ENCODE measurements at places on chromosomes 5 and 9. TPM values are rescaled to one million over a fixed set of nuclear protein-coding genes. Genes with fewer than 3 reads are reported as not detected.

DNA sequence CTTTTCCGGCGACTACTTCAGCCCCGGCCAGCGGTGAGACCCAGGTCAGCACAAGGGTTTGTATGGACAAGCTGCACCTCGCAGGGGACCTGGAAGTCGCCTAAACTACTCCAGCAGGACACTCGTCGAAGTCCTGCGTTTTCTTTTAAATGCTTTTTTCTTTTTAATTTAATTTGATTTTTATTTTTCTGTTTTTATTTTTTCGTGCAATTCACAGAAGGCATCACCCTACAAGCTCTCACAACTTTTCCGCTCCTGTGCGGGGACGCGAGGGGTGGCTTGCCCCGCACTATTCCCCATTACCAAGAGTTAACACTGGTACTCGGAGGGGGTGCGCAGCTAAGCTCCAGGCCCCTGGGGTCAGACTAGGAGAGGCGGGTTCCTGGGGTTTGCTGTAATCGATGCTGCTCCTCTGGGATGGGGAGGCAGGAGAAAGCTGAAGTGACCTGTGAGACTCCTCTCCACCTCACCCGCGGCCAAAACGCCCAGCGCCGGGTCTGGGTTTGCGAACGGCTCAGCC is 1.3 kb downstream of the EDIL3 start:
- H3K27me3 ChIP-seq = peaks cover 38% of the 10 kb centered on the region
- no peaks in the 10 kb centered on the region for H3K36me3 ChIP-seq
- DNase-seq = no peak
- peak overlapping the region; percentile 53 for H3K4me3 ChIP-seq
- H3K4me1 ChIP-seq = peaks cover 26% of the 10 kb centered on the region
- H3K27ac ChIP-seq = no peak overlapping the region

- DNase-seq = no peak
- no peaks in the 10 kb centered on the region for H3K36me3 ChIP-seq
- H3K27ac ChIP-seq = no peak overlapping the region
- no peaks in the 10 kb centered on the region for H3K27me3 ChIP-seq
- peaks cover 8% of the 10 kb centered on the region for H3K4me1 ChIP-seq
- no peak overlapping the region for H3K4me3 ChIP-seq
Measured at GRCh38 chr9:13436591-13436990, 157.1 kb upstream of the MPDZ start.

DNA sequence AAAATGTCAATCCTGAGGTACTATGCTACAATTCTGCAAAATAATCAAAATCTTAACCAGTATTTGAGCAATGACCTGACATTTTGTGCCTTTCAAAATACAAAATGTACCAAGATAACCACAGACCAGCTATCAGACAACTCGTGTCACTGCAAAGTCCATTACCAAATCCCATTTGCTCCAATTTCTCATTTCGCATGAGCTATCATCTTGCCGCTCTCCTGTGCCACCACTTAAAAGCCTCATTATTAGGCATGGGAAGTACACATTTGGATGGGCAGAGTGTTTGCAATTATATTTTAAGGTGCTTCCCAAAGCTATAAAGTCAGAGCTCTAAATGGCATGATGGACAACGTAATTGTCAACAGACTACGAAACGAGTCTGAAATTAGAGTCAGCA is 205.2 kb downstream of the AGTPBP1 start:
- no peaks in the 10 kb centered on the region for H3K36me3 ChIP-seq
- H3K4me3 ChIP-seq = no peak overlapping the region

DNA sequence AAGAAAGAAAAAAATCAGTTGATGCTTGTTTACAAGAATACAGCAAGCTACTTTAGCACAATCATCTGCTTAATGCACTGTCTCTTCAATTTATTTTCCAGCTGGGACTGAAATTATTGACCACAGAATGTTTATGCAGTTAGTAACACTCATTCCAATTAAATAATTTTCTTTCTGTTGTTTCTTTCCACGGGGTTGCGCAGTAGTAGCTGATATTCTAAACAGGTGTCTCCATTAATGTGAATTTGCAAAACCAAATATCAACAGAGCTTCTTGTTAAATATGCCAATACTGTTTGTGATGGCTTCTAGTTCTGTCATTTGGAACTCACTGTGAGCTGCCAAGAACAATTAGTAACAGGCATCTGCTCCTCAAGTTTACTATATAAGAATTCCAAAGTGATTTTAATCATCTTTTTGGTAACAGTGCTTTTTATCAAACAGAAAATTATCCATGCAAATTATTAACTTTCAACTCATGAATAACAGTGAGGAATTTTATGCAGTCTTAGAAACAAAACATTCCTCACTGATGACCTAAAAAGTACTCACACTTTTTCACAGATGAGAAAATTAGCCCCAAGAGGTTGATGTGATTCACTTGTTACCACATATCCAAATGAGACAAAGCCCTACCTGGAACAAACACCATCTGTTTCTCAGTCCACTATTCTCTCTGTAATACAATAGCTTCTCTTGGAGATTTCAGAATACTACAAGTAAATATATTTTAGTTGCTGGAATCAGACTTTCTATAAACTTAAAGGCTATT is 567.6 kb upstream of the RGMB start:
- H3K27me3 ChIP-seq = no peaks in the 10 kb centered on the region
- H3K27ac ChIP-seq = no peak overlapping the region
- no peak overlapping the region for H3K4me3 ChIP-seq
- DNase-seq = peak; percentile 82

- peaks cover 32% of the 10 kb centered on the region for H3K4me1 ChIP-seq
- H3K27me3 ChIP-seq = peaks cover 4% of the 10 kb centered on the region
- DNase-seq = peak; percentile 64
- H3K36me3 ChIP-seq = no peaks in the 10 kb centered on the region
- H3K4me3 ChIP-seq = peak overlapping the region; percentile 91
Measured at GRCh38 chr9:110048976-110049698, 158.8 kb downstream of the C9orf152 start.

DNA sequence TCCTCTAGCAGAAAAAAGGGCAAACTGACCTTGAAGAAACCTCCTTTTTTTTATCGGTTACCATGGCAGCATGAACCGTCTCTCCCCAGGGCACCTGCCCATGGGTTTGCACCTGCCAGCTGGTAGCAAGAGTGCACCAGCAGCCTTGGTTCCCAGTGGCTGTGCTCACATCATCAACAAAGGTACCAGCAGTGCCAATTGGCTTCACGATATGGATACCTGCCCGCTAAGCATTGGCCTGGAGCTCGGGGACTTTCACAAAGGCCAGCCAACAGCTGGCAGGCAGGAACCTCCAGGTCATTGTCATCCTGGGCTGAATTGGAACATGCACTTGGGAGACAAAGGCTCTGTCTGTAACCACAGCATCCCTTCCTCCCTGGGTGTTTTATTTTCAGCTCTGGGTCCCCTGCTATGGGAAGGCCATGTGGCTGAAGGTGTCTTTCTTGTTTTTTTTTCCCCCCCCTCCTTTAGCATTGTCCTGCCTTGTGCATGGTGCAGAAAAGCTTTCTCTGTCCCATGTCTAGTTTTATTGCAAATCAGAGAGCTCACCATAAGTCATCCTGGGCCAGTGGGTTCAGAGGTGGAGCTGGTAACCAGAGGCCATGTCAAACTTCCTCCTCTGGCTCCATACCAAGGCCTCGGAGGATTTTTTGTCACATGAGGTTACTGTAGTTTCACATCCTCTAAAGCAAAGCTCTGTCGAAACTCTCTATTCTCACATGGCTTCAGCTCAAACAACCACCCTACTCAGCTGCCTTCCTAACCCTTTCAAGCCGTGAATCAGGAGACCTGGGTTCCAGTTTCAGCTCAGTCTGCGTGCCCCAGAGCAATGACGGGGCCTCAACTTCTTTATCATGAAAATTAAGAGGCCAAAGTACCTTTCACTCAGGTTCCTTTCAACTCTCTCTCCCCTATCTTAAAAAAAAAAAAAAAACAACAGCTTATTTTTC is 145.5 kb upstream of the MAP3K1 start:
- H3K4me1 ChIP-seq = peaks cover 5% of the 10 kb centered on the region
- peak overlapping the region; percentile 29 for H3K27ac ChIP-seq
- H3K36me3 ChIP-seq = no peaks in the 10 kb centered on the region
- no peaks in the 10 kb centered on the region for H3K27me3 ChIP-seq

GRCh38 chr9:68492806-68493205 is 47.9 kb downstream of the TMEM252 start:
- DNase-seq = peak; percentile 44
- no peak overlapping the region for H3K4me3 ChIP-seq
- H3K4me1 ChIP-seq = no peaks in the 10 kb centered on the region
- no peaks in the 10 kb centered on the region for H3K36me3 ChIP-seq
- no peaks in the 10 kb centered on the region for H3K27me3 ChIP-seq

- H3K36me3 ChIP-seq = no peaks in the 10 kb centered on the region
- H3K4me3 ChIP-seq = no peak overlapping the region
- H3K4me1 ChIP-seq = no peaks in the 10 kb centered on the region
Measured at GRCh38 chr9:26157411-26157810, 479.2 kb upstream of the TUSC1 start.

- peaks cover 5% of the 10 kb centered on the region for H3K4me1 ChIP-seq
- no peak overlapping the region for H3K27ac ChIP-seq
- peaks cover 9% of the 10 kb centered on the region for H3K27me3 ChIP-seq
- H3K4me3 ChIP-seq = no peak overlapping the region
- DNase-seq = no peak
Measured at GRCh38 chr9:134988706-134989105, 71.0 kb upstream of the FCN1 start.

- no peak overlapping the region for H3K4me3 ChIP-seq
- no peak for DNase-seq
- H3K36me3 ChIP-seq = no peaks in the 10 kb centered on the region
- H3K27me3 ChIP-seq = no peaks in the 10 kb centered on the region
- peak overlapping the region; percentile 87 for H3K27ac ChIP-seq
Measured at GRCh38 chr5:88827997-88828396, 55.0 kb downstream of the MEF2C start.

DNA sequence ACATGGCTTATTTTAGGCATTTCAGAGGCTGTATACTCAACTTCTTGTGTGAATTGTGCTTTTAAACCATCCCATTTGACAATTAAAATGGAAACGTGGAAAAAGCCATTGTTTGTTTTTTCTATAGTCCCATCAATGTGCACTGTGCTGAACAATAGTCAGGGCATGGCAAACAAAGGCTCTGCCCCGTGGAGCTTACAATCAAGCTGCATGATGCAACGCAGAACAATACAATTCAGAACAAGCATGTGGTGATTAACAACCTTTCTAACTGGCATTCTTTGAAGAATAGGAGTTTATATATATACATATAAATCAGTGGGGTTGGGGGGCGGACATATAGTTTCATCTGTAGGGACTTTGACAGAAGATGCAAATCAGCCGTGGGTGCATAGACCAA is 2125.4 kb upstream of the WWC1 start:
- no peaks in the 10 kb centered on the region for H3K4me1 ChIP-seq
- DNase-seq = no peak
- H3K36me3 ChIP-seq = no peaks in the 10 kb centered on the region
- no peak overlapping the region for H3K27ac ChIP-seq
- H3K4me3 ChIP-seq = no peak overlapping the region

- H3K4me3 ChIP-seq = no peak overlapping the region
- DNase-seq = no peak
- H3K27me3 ChIP-seq = no peaks in the 10 kb centered on the region
- H3K27ac ChIP-seq = no peak overlapping the region
Measured at GRCh38 chr5:175422058-175422457, 21.9 kb downstream of the DRD1 start.

GRCh38 chr5:167852515-167852914 is 438.9 kb upstream of the WWC1 start:
- no peak for DNase-seq
- H3K27ac ChIP-seq = no peak overlapping the region
- H3K36me3 ChIP-seq = no peaks in the 10 kb centered on the region
- H3K4me3 ChIP-seq = no peak overlapping the region
- no peaks in the 10 kb centered on the region for H3K27me3 ChIP-seq

DNA sequence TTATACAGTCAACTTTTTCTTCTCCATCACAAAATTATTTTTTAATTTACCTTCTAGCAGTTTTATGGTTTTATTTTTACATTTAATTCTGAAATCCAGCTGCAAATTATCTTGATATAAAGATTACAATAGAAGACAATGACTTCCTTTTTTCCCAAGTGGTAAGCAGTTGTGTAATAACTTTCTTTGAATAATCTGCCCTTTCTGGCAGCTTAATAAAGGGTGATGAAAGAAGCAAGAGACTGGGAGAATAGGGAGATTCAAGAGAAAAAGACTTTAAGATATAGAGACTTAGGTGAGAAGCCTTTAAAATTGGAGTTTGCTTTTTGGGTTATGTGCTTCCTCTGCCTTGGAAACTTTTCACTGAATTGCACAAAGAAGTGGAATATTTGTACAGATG is 100.4 kb upstream of the FREM1 start:
- H3K4me3 ChIP-seq = no peak overlapping the region
- no peaks in the 10 kb centered on the region for H3K4me1 ChIP-seq
- H3K27ac ChIP-seq = no peak overlapping the region
- no peaks in the 10 kb centered on the region for H3K36me3 ChIP-seq
- DNase-seq = peak; percentile 50

DNA sequence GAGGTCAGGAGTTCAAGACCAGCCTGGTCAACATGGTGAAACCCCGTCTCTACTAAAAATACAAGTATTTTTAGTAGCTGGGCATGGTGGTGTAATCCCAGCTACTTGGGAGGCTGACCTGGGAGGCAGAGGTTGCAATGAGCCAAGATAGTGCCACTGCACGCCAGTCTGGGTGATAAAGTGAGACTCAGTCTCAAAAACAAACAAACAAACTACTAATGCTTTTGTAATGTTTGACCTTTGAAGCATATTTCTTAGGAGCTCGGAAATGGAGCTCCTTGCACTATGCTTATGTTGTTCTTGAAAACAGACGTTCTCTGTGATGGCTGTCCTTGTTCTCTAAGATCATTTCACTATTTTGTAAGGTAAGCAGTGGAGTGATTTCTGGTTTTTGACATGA is 6.0 kb downstream of the F2RL2 start:
- no peaks in the 10 kb centered on the region for H3K27me3 ChIP-seq
- peaks cover 4% of the 10 kb centered on the region for H3K4me1 ChIP-seq
- no peaks in the 10 kb centered on the region for H3K36me3 ChIP-seq

The PCDHB3 gene
- 1.8 TPM for total RNA-seq

The C1QTNF2 gene
- 26.8 TPM for total RNA-seq

The DAB2 gene
- total RNA-seq = 79.7 TPM

The COL15A1 gene
- total RNA-seq = 186 TPM

The CNTNAP3 gene
- 2.9 TPM for total RNA-seq

The SPATA31D4 gene
- total RNA-seq = not detected

The PAEP gene
- total RNA-seq = not detected

The GPR151 gene
- not detected for total RNA-seq

The ENTREP1 gene
- 15.1 TPM for total RNA-seq
